ENCODE measurements at places on chromosomes 13 and 19.

DNA sequence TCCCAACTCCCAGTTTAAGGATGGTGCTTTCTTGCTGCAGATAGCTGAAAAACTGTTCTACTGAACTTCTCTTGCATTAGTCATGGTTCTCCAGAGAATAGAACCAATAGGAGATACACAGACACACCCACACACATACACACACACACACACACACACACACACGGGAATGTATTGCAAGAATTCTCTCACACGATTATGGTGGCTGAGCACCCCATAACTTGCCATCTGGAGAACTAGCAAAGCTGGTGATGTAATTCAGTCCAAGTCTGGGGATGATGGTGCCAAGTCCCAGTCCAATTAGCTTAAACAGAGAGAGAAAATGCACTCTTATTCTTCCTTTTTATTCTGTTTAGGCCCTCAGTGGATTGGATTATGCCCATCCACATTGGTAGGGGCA lies 643.9 kb downstream of the DIAPH3 start:
- H3K27me3 ChIP-seq: no peaks in the 10 kb centered on the region
- no peak for DNase-seq
- H3K4me3 ChIP-seq: no peak overlapping the region
- no peak overlapping the region for H3K27ac ChIP-seq
- no peaks in the 10 kb centered on the region for H3K36me3 ChIP-seq

- no peaks in the 10 kb centered on the region for H3K27me3 ChIP-seq
- no peaks in the 10 kb centered on the region for H3K4me1 ChIP-seq
- H3K4me3 ChIP-seq: no peak overlapping the region
- H3K27ac ChIP-seq: no peak overlapping the region
- no peak for DNase-seq
Observed at GRCh38 chr13:76644906-76645305, 241.3 kb downstream of the KCTD12 start.

- H3K4me1 ChIP-seq: no peaks in the 10 kb centered on the region
- no peak overlapping the region for H3K27ac ChIP-seq
- DNase-seq: peak; percentile 16
- no peaks in the 10 kb centered on the region for H3K36me3 ChIP-seq
Observed at GRCh38 chr13:102440259-102440936, 38.5 kb upstream of the FGF14 start.

DNA sequence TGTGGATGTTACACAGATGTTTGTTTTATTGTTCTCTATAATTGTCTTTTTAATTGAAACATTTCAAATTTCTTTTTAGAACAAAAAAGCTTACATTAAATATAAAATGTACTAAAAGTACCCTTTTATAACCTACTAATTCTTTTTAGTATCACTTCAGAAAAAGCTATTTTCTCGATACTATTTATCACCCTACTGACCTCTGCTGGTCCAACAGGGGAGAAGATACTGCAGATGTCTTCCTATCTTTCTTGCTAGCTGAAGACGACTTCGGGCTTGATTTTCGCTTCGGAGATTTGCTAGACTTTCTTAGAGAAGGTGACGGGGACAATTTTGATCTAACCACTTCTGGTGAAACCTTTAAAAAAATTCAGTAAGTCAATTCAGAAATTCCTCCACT lies 42.4 kb downstream of the ZC3H13 start:
- H3K4me1 ChIP-seq: no peaks in the 10 kb centered on the region
- no peaks in the 10 kb centered on the region for H3K36me3 ChIP-seq
- DNase-seq: no peak
- no peak overlapping the region for H3K4me3 ChIP-seq

DNA sequence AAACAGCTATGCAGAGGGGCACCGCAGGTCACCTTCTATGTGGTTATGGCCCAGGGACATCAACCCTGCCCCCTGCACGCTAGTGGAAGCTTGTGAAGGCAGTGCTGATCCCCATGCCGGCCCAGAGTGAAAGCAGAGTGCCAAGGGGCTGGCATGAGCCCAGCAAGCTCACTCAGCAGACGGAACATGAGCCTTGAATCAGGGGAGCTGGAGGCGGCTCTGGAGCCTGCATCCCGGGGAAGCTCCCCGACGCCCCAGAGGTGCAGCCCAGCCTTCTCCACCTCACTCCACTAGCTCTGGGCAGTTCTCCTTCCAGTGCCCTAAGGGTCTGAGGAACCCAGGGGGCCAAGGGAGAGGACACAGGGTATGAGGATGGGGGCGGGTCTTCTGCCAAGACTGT lies 19.0 kb upstream of the ISYNA1 start:
- no peak overlapping the region for H3K27ac ChIP-seq
- H3K4me3 ChIP-seq: no peak overlapping the region
- no peaks in the 10 kb centered on the region for H3K27me3 ChIP-seq
- H3K36me3 ChIP-seq: 0 out of 2 replicates have a peak, but pooled peaks cover 13% of the 10 kb centered on the region
- no peaks in the 10 kb centered on the region for H3K4me1 ChIP-seq

GRCh38 chr13:40252241-40252640 lies 414.2 kb downstream of the FOXO1 start:
- H3K27me3 ChIP-seq: no peaks in the 10 kb centered on the region
- H3K27ac ChIP-seq: no peak overlapping the region
- no peak for DNase-seq
- no peak overlapping the region for H3K4me3 ChIP-seq
- no peaks in the 10 kb centered on the region for H3K36me3 ChIP-seq
- no peaks in the 10 kb centered on the region for H3K4me1 ChIP-seq

DNA sequence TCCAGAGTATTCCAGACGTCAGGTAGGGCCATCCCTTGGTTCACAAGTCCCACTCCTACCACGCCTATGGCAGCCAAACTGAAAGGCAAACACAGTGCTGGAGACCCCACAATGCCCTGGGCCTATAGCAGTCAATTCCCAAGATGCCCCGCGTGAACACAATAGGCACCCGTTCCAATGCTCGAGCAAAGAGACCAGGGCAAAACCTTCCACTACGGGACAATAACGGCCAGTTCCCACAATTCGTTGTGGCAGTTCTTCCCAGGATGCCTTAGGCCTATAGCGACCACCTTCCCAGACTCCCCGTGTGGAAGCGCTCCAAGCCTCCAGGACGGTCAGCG lies 538 bp downstream of the ZNF428 start:
- H3K4me1 ChIP-seq: peaks cover 7% of the 10 kb centered on the region
- H3K27me3 ChIP-seq: no peaks in the 10 kb centered on the region
- peak; percentile 61 for DNase-seq
- no peaks in the 10 kb centered on the region for H3K36me3 ChIP-seq
- H3K27ac ChIP-seq: peak overlapping the region; percentile 93

DNA sequence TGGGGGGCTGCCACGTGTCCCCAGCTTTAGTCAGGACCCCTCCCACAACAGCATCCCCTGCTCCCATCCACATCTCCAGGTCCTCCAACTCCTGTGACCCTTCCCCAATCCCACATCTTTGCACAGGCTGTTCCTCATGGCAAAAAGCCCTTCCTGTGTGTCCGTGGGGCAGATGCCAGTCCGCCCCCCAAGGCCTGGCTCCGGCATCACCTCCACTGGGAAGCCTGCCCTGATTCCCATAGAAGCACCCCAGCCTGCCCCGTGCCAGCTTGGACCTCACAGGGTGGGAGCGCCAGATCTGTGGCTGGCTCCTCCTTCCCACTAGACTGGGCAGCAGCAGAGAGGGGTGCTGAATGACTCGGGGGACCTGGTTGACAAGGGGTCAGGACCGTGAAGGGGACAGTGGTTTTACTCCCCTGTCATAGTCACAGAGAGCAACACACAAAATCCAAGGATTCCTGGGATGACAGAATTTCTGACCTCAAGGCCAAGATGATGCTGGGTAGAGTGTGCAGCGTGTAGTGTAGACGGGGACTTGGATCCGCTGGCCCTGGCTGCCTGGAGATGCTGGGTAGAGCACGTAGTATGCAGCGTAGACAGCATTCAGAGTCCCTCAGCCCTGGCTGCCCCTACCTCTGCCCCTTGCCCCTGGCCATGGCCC lies 13.3 kb downstream of the KLF2 start:
- no peak overlapping the region for H3K4me3 ChIP-seq
- H3K27me3 ChIP-seq: no peaks in the 10 kb centered on the region
- H3K27ac ChIP-seq: no peak overlapping the region
- H3K36me3 ChIP-seq: no peaks in the 10 kb centered on the region
- H3K4me1 ChIP-seq: peaks cover 3% of the 10 kb centered on the region

DNA sequence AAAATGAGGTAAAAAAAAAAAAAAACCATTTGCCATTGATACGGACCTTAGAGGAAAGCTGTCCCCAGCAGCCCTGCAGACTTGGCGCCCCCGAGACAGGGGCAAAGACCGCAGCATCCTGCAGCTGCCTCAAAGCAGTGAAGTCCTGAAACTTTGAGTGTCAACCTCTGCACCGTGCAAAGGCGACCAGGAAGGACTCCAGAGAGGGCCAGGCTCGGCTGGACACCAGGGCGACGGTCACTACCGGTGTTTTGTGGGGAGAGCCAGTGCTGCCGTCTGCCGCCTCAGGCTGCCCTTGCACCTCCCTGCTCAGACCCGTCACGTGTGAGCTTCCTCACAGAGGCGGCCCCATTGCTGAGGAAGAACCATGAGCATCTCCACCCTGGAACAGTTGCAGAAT lies 146.7 kb upstream of the SPACA7 start:
- no peak overlapping the region for H3K27ac ChIP-seq
- no peak for DNase-seq
- no peaks in the 10 kb centered on the region for H3K4me1 ChIP-seq
- no peaks in the 10 kb centered on the region for H3K36me3 ChIP-seq
- no peak overlapping the region for H3K4me3 ChIP-seq

DNA sequence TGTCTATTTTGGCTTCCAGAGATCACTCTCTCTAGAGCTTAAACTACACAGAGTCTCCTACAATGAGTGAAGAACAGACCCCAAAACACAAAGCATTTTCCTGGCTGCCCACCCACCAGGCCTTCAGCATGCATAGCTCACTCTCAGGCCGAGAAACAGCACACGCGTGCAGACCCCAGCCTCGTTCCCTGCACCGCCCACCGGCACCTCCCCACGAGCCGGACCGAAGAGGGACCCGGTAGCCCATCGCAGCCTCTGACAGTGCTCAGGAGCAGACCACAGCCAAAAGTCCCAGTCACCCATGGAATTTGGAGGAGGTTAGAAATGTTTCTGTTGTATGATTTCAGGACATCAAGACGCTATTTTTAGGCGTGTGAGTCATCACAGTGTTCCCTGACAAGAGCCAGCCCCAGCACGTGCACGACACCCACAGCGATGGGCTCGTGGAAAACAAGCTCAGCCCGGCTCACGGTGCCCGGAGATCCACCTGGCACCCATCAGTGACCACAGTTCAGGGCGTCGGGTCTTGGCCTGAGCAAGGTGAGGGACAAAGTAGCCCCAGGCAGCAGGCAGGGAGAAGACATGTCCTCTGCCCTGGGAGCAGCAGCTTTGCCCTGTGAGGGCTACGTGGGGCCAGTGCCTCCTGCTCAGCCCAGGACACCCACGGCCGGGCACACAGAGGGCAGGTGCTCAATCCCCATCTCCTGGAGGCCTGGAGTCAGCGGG lies 50.1 kb upstream of the SPACA7 start:
- no peaks in the 10 kb centered on the region for H3K36me3 ChIP-seq
- H3K4me3 ChIP-seq: no peak overlapping the region
- no peak for DNase-seq
- no peaks in the 10 kb centered on the region for H3K4me1 ChIP-seq
- peaks cover 29% of the 10 kb centered on the region for H3K27me3 ChIP-seq

DNA sequence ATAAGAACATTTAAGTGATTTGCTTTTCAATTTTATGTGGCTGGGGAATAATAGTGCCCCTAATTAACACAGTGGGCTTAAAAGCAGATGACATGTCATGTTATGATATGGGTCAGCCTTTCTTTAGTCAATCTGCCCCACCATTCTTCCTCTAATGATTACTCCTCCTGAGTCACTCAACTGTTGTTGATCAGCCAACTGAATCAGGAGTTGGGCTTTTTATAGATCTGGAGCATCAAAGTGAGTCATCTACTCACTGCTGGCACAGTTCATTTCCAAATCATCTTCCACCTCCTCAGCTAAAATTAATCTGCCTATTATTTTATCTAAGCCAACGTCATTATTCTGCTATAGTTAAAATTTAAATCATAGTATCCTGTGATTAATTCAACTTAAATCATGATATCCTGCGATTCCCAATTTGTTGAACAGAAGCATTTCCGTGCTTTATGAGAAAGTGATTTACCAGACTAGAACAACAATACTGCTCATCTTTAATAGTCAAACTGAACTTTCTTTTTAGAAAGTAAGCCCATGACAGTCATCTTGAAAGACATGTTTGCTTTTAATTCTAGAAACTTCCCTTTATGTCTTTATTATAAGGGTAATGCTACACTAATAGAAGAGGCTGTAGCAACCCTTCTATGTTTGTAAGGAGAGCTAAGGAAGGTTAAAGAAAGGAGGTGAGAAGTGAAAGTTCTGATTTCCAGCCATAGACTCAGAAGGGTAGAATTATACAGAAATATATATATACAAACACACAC lies 551.4 kb downstream of the TBC1D4 start:
- no peak overlapping the region for H3K27ac ChIP-seq
- no peak for DNase-seq
- H3K4me3 ChIP-seq: no peak overlapping the region

DNA sequence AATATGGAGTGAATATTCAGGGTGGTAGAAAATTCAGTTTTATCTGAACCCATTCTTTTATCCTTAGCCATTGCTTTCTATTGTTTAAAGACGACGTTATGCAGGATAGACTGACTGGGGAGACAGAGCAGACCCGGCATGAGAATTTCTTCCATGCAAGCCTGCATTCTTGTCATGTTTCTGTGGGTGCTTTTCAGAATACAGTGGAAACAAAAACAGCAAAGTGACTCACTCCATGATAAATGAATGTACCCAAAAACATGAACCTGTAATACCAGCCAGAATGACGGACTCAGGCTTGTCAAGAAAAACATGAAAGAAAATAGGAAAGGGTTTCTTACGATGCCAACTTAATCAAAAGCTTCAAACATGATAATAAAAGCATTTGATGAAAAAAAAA lies 924.0 kb downstream of the EFNB2 start:
- H3K4me1 ChIP-seq: no peaks in the 10 kb centered on the region
- no peak for DNase-seq
- no peak overlapping the region for H3K27ac ChIP-seq
- H3K27me3 ChIP-seq: no peaks in the 10 kb centered on the region
- H3K4me3 ChIP-seq: no peak overlapping the region

GRCh38 chr19:9836021-9836420 lies 903 bp downstream of the PIN1 start:
- DNase-seq: no peak
- no peaks in the 10 kb centered on the region for H3K36me3 ChIP-seq
- no peaks in the 10 kb centered on the region for H3K27me3 ChIP-seq
- peaks cover 10% of the 10 kb centered on the region for H3K4me1 ChIP-seq
- no peak overlapping the region for H3K27ac ChIP-seq

- no peak overlapping the region for H3K4me3 ChIP-seq
- no peaks in the 10 kb centered on the region for H3K36me3 ChIP-seq
- no peaks in the 10 kb centered on the region for H3K4me1 ChIP-seq
- no peaks in the 10 kb centered on the region for H3K27me3 ChIP-seq
- DNase-seq: no peak
Observed at GRCh38 chr13:75581874-75582640, 32.5 kb downstream of the UCHL3 start.

- H3K4me1 ChIP-seq: no peaks in the 10 kb centered on the region
- no peak overlapping the region for H3K4me3 ChIP-seq
- no peaks in the 10 kb centered on the region for H3K27me3 ChIP-seq
- DNase-seq: peak; percentile 9
Observed at GRCh38 chr13:64471916-64472315, 2758.2 kb downstream of the PCDH9 start.

- H3K27ac ChIP-seq: no peak overlapping the region
- no peaks in the 10 kb centered on the region for H3K36me3 ChIP-seq
- H3K4me3 ChIP-seq: no peak overlapping the region
- DNase-seq: no peak
- H3K27me3 ChIP-seq: no peaks in the 10 kb centered on the region
Observed at GRCh38 chr13:41416276-41416675, 41.1 kb upstream of the RGCC start.

- 0 out of 2 replicates have a peak, but pooled peaks cover 4% of the 10 kb centered on the region for H3K4me1 ChIP-seq
- no peak for DNase-seq
- no peaks in the 10 kb centered on the region for H3K27me3 ChIP-seq
- no peak overlapping the region for H3K27ac ChIP-seq
- H3K36me3 ChIP-seq: no peaks in the 10 kb centered on the region
Observed at GRCh38 chr13:52793515-52794061, 54.0 kb upstream of the CNMD start.
